ENCODE measurements at places on chromosomes 1 and 21.

DNA sequence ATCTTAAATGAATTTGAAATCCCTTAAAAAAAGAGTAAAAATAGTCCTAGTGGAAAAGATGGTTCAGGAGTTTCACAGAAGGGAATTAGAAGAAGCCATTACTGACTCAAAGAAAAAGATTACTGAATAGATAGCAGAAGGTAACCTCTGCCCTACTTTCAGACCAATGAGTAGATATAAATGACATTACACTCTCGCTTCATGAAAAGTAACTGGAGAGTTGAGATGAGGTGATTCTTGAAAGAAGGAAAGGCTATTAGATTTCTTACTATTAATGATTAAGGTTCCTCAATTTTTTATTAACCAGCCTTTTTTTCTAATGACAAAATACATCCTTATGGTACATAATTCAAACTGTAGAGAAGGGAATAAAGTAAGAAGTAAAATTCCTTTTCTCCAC, 28.3 kb downstream of the CCN1 start:
- no peak for DNase-seq

- DNase-seq = peak; percentile 75
Observed at GRCh38 chr1:63892632-63893395, 119.0 kb downstream of the ROR1 start.

GRCh38 chr1:18178111-18178510, 70.5 kb downstream of the IGSF21 start:
- no peak for DNase-seq

- DNase-seq = no peak
Observed at GRCh38 chr1:57167997-57168396, 202.2 kb upstream of the C8B start.

GRCh38 chr1:174957829-174958228, 41.9 kb upstream of the CACYBP start:
- DNase-seq = no peak

- DNase-seq = no peak
Observed at GRCh38 chr1:213998785-213999184, 11.0 kb downstream of the PROX1 start.

- DNase-seq = no peak
Observed at GRCh38 chr1:93296555-93297154, 49.1 kb upstream of the DR1 start.

DNA sequence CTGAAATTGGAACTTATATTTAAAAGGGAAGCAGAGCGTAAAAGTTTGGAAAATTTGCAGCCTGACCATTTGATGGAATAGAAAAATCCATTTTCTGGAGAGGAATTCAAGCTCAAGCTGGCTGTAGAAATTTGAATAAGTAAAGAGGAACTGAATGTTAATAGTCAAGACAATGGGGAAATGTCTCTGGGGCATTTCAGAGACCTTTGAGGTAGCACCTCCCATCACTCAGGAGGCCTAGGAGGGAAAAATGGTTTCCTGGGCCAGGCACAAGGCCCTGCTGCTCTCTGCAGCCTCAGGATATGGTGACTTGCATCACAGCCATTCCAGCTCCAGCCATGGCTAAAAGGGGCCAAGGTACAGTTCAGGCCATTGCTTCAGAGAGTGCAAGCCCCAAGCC, 17.6 kb upstream of the TSHB start:
- DNase-seq = no peak

GRCh38 chr1:154895798-154896197, 25.7 kb upstream of the KCNN3 start:
- no peak for DNase-seq

- no peak for DNase-seq
Observed at GRCh38 chr21:33025489-33026442, at the start of gene OLIG2. TSS of gene OLIG2 (plus strand) at chr21:33025935. CDS start at chr21:33026863, 928 bp downstream.

- DNase-seq = no peak
Observed at GRCh38 chr1:27559466-27560030, 44.4 kb downstream of the AHDC1 start.
